ENCODE measurements at places on chromosomes 1 and 21. TPM values are rescaled to one million over a fixed set of nuclear protein-coding genes. Genes with fewer than 3 reads are reported as not detected.

Gene FCGR3A
- not detected for total RNA-seq

Gene DNM3
- 1.7 TPM for total RNA-seq

Gene CD58
- total RNA-seq, result 17.5 TPM

DNA sequence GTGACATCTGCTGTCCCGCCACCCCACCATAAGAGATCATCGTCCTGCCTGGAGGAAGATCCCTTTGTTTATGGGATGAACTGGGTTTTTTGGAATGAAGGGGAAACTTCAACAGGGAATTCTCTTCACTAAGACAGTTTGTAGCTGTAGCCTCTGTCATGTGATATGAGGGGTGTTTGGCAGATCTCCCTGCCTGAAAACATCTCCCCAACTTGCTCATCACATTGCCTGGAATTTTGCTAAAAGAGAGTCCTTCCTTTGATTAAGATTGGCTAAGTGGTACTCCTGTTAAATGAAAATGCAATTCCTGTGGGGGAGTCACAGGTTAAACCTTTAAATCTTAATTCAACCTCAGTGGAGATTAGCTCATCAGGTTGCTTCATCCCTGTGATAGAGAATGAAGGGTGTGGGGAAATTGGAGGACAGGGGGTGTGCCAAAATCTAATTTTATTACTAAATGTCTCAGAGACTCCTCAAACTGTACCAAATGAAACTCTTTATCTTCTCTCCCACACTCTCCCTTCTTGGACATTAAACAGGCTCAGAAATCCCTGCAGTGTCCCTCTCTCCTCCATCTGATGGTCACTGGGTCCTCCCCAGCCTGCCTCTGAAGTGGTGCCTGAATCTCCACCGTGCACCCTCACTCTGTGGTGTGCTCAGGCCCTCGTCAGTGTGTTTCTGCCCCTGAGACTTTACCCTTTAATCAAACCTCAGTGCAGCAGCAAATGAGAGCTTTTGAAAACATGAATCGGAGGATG, 54.8 kb downstream of the IER5 start:
- no peak for DNase-seq

GRCh38 chr21:34020983-34021553, 52.3 kb upstream of the MRPS6 start:
- no peak for DNase-seq
